ENCODE measurements at places on chromosomes 4 and X. TPM values are rescaled to one million over a fixed set of nuclear protein-coding genes. Genes with fewer than 3 reads are reported as not detected.

Gene ZNF711
- total RNA-seq = 3.9 TPM

Gene CT45A2
- total RNA-seq = not detected

Gene MCF2
- under 0.01 TPM for total RNA-seq

Gene TCEAL6
- not detected for total RNA-seq

Gene SPATA4
- not detected for total RNA-seq

Gene DUSP21
- not detected for total RNA-seq

Gene CXCL5
- total RNA-seq = 0.64 TPM

Gene VCX3A
- not detected for total RNA-seq

Gene HSD17B13
- total RNA-seq = not detected

Gene SMARCA1
- 34.7 TPM for total RNA-seq

Gene RUFY3
- total RNA-seq = 43.7 TPM

Gene SYTL4
- 1.9 TPM for total RNA-seq

Gene HS3ST1
- total RNA-seq = 2.3 TPM

Gene PABPC1L2B
- total RNA-seq = not detected

Gene CCNQ
- 64.8 TPM for total RNA-seq

Gene PROM1
- total RNA-seq = 12.3 TPM

Gene CLCN3
- 46.3 TPM for total RNA-seq

Gene CASP6
- 30.9 TPM for total RNA-seq

Gene SMARCAD1
- 23.1 TPM for total RNA-seq

Gene TEX13D
- not detected for total RNA-seq

Gene HEPH
- total RNA-seq = not detected

Gene CENPVL2
- not detected for total RNA-seq

Gene COL25A1
- 0.24 TPM for total RNA-seq

Gene ADH7
- 3.9 TPM for total RNA-seq

Gene NHS
- 2.2 TPM for total RNA-seq

Gene TMSB15A
- total RNA-seq = not detected

Gene MAGEA2
- total RNA-seq = not detected

Gene PASD1
- not detected for total RNA-seq

Gene NPY2R
- not detected for total RNA-seq

Gene NLRP2B
- total RNA-seq = not detected

Gene ITM2A
- total RNA-seq = 1.1 TPM

Gene ADAMTS3
- total RNA-seq = 3.9 TPM

Gene LRCH2
- not detected for total RNA-seq

Gene DOK7
- total RNA-seq = 5.5 TPM

Gene DMP1
- total RNA-seq = not detected
